ENCODE measurements at places on chromosomes 3 and 15.
A peak's percentile ranks its signal among the peaks of the same experiment; 100 is the strongest.

DNA sequence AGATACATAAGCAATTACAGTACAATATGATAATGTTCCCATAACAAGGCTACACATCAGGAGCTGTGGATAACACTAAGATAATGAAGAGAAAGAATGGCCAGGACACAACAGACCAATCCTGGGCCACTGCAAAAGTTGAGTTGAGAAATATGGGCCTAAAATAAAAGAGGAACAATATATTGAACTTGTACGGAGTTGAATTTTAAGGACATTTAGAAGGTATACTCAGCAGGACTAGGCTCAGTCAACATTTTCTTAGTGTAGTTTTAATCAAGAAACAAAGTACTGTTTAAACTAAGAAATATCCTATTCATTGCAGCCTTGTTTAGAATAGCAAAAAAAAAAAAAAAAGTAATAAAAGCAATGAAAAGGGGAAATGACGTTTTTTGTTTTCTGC, 24.3 kb downstream of the HERC1 start:
- DNase-seq: no peak

GRCh38 chr3:100057716-100058575, 56.4 kb downstream of the FILIP1L start:
- no peak for DNase-seq

GRCh38 chr15:86061581-86061980, 18.1 kb upstream of the AGBL1 start:
- no peak for DNase-seq

DNA sequence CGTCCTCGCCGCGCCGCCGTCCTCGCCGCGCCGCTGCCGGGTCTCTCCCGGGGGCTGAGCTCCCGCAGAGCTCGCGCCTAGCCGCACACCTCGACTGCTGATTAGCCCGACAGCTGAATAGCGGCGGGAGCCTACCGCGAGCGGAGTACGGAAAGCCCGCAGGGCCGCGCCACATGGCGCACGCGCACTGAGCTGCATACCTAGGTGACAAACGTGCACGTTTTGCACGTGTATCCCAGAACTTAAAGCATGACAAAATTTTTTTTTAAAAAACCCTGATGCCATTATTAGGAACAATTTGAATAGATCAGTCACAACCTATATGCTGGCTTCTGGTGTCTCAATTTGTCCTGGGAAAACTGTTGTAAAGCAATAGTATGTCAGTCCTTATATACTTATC, at the start of gene GOLGA8A:
GOLGA8A (minus strand) TSS at position 122 of the 400 bp plus-strand sequence. CDS start 48,117 bp downstream, outside the sequence.
- peak; percentile 72 for DNase-seq

- DNase-seq: peak; percentile 37
These were observed 78.6 kb upstream of the TSEN2 start for GRCh38 chr3:12405432-12406272.

Data from mesendoderm (in vitro differentiated cells).